ENCODE measurements at places on chromosomes 5 and 9.

- DNase-seq, result no peak
Observed at GRCh38 chr9:93020771-93021670, 37.5 kb upstream of the SUSD3 start.

- no peak for DNase-seq
Observed at GRCh38 chr9:33818167-33818846, 1.3 kb downstream of the UBE2R2 start.

- DNase-seq, result no peak
Observed at GRCh38 chr9:105193560-105193959, 50.9 kb upstream of the SLC44A1 start.

- DNase-seq, result no peak
Observed at GRCh38 chr9:89186960-89187359, 8.3 kb upstream of the SHC3 start.

DNA sequence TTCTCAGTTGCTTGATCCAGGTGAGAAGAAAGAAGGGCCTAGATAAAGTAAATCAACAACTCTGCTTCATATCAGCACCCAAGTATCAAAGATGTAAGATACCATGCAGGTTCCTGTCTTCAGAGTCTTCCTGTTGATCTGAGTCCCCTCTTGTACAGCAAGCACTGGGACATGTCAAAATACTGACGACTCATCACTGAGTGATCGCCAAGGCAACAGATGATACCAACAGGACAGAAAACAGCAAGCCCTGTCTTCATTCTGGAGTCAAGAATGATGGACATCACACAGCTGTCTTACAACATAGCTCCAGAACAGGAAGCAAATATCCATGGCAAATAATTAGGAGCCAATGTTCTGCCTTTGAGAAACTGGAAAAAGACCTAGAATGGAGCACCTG lies 83.7 kb downstream of the TARS1 start:
- no peak for DNase-seq

- DNase-seq, result no peak
Observed at GRCh38 chr5:35046774-35047173, 975 bp downstream of the AGXT2 start.

DNA sequence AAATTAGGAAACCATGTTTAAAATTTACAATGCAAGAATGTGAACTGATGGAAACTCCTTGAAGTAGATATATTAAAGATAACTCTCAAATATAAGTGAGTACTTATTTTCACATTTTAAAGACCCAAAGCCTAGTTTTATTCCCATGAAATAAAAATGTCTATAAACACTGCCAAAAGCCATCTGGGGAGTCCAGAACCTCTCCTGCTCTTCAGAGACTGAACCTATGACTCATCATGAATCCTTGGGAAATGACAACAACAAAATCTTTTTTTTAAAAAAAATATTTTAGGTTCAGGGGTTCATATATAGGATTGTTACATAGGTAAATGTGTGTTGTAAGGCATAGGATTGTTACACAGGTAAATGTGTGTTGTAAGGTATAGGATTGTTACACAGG lies 33.8 kb upstream of the FYB1 start:
- DNase-seq, result no peak

GRCh38 chr5:1012313-1012841 lies 3.8 kb downstream of the NKD2 start:
- DNase-seq, result no peak

GRCh38 chr5:141850244-141850768 lies 27.9 kb downstream of the PCDH1 start:
- DNase-seq, result no peak

- no peak for DNase-seq
Observed at GRCh38 chr5:96200641-96201040, 232.4 kb downstream of the PCSK1 start.

DNA sequence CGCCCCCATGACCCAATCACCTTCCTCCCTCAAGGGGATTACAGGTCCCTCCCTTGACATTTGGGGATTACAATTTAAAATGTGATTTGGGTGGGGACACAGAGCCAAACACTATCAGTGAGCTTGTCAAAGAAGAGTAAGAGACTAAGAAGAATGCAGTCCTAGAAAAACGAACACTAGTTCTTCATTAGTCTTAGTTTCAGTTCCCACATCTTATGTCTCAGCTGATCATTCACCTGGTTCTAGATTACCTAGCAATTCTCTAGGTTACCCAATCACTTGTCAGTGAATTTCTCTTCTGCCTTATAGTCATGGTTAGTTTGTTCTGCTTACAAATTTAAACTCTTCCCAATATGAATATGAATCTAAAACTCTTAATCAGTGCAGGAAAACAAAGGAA lies 251.5 kb downstream of the COX7C start:
- DNase-seq, result no peak

DNA sequence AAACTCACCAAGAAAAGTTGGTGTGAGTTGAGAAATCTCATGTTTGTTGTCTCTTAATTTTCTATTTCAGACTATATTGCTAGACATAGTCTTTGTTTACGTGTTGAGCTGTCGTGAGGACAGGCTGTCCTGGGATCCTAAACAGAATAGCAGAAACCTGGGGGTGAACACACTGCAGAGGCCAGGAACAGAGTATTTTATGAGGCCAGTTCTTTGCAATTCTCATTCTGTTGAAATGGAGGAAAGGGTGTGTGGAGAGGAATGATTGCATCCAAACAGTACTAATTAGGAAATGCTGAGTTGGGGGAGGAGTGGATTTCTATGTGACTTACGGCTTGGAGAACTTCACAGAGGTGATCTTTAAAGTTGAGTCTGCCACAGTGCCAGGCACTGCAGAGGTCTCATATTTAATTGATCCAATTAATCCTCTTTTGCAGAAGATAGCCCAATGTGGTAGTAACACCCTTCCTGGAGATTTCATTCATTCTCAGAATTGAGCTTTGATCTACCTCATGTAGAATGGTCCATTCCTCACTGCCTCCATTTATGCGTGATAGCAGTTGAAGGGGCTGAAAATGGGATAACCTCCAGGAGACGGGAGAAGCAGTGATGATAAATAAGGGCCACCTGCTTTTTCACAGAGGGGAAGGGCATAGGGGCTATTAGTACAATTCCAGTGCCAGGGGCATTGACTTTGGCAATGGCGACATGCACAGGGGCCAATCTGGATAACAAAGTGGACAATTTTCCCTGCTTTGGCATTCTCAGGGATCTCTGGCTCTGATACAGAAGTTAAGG lies 84.7 kb upstream of the TNFAIP8 start:
- DNase-seq, result no peak

DNA sequence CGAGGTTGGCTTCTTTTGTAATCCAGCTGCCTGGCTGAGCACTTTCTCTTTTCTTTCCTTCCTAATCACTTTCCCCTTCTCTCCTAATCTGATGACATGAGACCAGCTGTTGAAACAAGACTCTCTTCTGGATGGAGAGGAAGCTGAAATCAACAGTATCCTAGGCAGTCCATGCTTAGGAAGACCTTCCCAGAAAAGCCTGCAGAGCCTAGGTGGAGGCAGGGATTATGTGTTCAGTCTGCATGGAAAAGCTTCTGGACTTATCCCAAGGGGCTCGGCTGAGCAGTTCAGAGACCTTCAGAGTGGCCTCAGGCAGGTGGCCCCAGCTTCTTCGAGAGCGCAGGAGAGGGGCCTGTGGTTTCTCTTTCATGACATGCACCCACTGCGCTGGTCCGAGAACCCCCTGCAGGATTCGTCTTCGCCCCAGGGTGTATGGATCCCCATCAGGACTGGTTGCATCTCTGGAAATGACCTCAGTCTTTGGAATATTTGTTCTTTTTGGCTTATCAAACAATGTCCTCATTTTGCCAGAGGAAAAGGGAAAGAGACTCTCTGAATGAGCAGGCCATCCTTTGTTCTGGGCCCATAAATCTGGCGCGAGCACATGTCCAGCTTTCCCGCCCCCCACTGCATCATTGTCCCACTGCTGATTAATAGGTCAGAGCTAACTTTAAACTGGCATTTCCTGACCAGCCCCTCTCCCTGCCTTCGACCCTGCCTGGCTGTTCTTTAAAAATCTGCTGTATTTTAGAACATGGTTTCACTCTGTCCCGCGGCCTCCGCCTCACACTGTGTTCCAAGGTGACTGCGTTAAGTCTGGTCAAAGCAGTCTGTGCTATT lies 177.9 kb upstream of the KLF4 start:
- DNase-seq, result no peak

GRCh38 chr9:8895861-8896224 lies 1096.3 kb upstream of the DMAC1 start:
- no peak for DNase-seq

GRCh38 chr5:173753307-173754168 lies 134.6 kb upstream of the CPEB4 start:
- DNase-seq, result no peak

- no peak for DNase-seq
Observed at GRCh38 chr5:96149546-96149945, 187.9 kb upstream of the ELL2 start.

DNA sequence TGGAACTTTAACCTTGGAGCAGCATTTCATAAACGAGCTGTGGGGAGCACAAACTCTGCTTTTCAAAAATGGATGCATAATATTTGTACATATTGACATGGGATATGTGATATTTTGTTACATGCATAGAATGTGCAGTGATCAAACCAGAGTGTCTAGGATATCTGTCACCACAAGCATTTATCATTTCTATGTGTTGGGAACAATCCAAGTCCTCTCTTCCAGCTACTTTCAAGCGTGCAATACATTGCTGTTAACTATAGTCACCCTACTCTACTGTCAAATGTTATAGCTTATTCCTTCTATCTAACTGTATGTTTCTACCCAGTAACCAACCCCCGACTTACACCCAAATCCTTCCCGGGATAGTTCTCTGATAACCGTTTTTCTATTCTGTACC lies 15.0 kb upstream of the C5orf58 start:
- DNase-seq, result no peak

GRCh38 chr5:108259306-108259705 lies 122.6 kb downstream of the FBXL17 start:
- DNase-seq, result no peak

- DNase-seq, result no peak
Observed at GRCh38 chr9:78188594-78188993, 47.3 kb upstream of the CEP78 start.

GRCh38 chr9:71733176-71733575 lies 35.1 kb downstream of the CEMIP2 start:
- DNase-seq, result no peak

DNA sequence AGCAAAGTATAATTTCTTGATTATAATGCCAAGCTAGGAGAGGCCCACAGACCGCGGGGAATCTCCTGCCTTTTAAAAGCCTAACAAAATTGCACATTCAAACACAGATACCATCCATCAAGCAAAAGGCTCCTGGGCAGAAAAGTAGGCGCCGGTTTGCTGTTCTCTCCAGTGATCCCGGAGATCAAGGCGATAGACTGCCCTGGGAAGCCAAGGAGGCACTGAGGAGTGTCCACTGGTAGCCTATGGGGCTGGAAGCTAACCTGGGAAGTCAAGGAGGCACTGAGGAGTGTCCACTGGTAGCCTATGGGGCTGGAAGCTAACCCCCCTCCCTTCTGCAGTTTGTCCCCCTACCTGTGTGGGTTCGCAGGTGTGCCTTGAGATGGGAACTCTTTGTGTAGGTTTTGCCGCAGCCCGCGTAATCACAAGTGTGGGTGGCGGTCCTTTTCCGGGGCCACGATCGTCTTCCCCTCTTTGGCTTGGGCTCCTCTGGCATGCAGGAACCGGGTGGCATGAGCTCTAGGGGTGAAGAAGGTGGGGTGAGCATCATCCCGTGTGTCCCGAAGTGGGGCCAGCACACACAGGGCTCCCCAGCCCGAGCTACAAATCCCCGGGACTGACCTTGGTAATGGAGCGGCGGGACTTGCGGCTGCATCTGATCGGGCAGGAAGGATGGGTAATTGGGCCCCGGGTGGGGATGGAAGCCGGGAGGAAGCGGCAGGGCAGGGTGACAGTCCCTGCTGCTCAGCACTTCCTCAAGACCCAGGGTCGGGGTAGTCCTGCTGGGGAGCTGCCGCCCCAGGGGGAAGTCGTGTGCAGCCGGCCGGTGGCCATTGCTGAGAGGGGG lies 2.7 kb downstream of the KLF4 start:
- DNase-seq, result no peak

GRCh38 chr9:116706310-116707290 lies 19.5 kb downstream of the TRIM32 start:
- DNase-seq, result no peak

GRCh38 chr9:130932255-130933079 lies 6.6 kb downstream of the FIBCD1 start:
- DNase-seq, result no peak

DNA sequence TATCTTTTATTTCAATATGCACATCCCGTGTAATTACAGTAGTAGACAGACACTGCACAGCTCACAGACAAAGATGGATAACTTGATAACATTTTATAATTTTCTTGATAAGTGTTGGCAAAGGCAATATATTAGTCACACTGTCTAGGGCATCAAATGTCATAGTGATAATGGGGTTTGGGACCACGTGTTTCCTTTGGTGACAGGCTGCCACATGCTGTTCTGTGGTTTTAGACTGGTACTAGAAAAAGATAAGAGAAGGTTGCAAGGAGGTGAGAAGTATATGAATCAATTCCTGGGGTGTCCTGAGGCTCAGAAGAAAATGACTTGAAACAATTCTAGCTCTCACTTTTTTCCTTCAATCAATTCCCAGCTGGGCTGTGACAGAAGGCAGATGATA lies 258.8 kb upstream of the CHD1 start:
- DNase-seq, result no peak

DNA sequence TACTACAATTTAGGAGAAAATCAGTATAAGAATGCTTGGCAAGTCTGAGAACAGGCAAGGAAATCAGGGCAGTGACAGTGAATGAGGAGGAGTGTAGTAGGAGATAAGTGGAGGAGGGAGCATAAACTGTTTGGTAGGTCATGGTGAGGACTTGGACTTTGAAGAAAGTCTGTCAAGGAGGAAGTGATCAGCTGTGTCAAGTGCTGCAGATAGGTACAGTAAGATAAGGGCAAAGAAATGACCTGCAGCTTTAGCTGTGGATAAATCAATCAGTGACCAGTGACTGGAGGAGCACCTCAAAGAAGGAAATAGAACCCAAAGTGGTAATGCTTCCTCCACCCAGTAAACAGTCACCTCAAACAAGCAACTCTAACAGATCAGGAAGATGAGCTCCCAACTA lies 106.3 kb downstream of the RAPGEF6 start:
- no peak for DNase-seq

DNA sequence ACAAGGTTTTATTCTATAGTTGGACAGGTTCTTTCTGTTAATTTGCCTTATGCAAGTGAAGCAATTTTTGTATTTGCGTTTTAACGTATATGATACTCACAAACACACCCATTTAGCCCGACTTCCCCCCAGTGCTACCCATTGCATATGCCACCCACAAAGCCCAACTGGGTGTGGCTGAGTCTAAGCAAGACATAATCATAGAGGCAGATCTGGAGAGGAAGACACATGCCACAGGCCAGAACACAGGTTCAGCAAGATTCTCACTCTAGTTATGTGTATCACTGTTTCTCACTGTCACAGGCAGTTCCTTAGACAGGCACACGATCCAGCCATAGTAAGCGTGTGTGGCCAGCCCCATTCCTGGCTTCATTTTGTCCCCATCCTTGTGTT lies 29.0 kb upstream of the PUM3 start:
- DNase-seq, result no peak

- DNase-seq, result no peak
Observed at GRCh38 chr5:129063483-129064113, 31.0 kb upstream of the ISOC1 start.

Measured in nucleus accumbens (tissue), 56 donors.